Renal cortical epithelial cell (primary cell): ENCODE measurements at places on chromosomes 1 and 21. TPM values are rescaled to one million over a fixed set of nuclear protein-coding genes. Genes with fewer than 3 reads are reported as not detected.

GRCh38 chr1:157580179-157580827, 17.6 kb downstream of the FCRL4 start:
- DNase-seq, result peak; percentile 78

GRCh38 chr1:88180449-88181108, 503.5 kb upstream of the PKN2 start:
- DNase-seq, result peak; percentile 83

DNA sequence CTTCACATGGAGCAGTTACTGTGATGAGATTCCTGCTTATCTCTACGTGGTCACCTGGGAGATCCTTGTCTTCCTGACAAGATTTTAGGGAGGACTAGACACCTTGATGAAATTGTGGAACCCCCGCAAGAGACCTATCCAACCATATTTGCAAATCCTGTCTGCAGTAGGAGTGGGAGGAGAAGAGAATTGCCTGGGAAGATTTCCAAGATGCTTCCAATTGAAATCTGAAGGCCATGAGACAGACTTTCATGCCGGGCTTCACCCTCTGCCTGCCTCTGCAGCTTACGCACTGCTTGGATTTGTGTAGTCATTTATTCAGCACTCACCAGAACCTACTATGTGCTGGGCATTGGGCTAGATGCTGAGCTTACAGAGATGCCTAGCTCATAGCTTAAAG, 106.6 kb downstream of the OMA1 start:
- no peak for DNase-seq

- DNase-seq, result no peak
Observed at GRCh38 chr21:35113064-35113463, 64.0 kb upstream of the RUNX1 start.

DNA sequence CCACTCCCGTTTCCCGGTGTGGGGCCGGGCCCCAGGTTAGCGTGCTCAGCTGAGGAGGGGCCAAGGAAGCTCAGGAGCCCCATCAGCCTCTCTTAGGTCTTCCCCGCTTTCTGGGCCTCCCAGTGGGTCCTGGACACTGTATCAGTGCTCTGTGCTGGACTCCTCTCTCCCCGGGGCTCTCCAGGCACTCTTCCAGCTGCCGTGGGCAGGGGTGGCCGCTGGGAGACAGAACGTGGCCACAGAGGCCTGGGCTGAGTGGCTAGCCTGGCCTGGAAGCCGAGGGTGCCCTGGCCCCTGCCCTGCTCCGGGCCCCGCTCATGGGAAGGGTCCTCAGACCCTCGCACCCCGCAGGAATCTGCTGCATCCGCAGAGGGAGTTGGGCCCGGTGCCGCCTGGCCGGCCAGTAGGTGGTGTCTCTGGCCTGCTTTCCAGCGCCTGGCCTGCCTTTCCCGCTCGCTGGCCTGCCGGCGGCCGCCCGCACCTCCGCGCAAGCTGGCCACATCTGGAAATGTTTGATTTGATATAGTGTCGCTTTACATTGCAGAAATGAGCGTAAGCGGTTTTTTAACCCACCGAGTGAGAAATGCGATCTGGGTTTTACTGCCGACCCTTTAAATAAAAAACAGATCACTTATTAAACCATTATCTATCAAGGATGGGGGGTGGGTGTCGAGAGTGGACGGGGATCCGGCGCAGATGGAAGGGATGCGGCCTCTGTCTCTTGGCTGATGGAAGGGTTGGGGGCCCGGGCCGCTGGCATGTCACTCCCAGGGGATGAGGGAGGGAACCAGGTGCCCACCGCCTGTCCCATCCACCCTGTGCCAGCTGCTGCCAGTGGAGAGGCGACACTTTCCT, 74.4 kb upstream of the TTC34 start:
- no peak for DNase-seq

- DNase-seq, result no peak
Observed at GRCh38 chr1:15796086-15796462, 11.4 kb downstream of the UQCRHL start.

- DNase-seq, result no peak
Observed at GRCh38 chr1:208433971-208434370, 189.8 kb upstream of the PLXNA2 start.

- peak; percentile 79 for DNase-seq
Observed at GRCh38 chr1:209456878-209457277, 126.6 kb upstream of the CAMK1G start.

GRCh38 chr1:44417351-44418021, 12.4 kb downstream of the RNF220 start:
- DNase-seq, result no peak

GRCh38 chr1:47191940-47192457, 2.2 kb upstream of the PDZK1IP1 start:
- DNase-seq, result no peak

- DNase-seq, result no peak
Observed at GRCh38 chr1:230781131-230781530, 33.9 kb downstream of the CAPN9 start.

GRCh38 chr21:35601211-35601610, 459.1 kb downstream of the SETD4 start:
- no peak for DNase-seq

- no peak for DNase-seq
Observed at GRCh38 chr1:198238121-198238520, 81.3 kb downstream of the NEK7 start.

GRCh38 chr1:25137521-25138395, 94.5 kb downstream of the SYF2 start:
- DNase-seq, result no peak

The TBX15 gene
- total RNA-seq, result 0.87 and 0.89 TPM in 2 replicates

The TXLNA gene
- total RNA-seq, result 75.7 and 91.6 TPM in 2 replicates

The LCE1F gene
- total RNA-seq, result not detected in 2 replicates

The TNFRSF14 gene
- 17.6 and 19.8 TPM in 2 replicates for total RNA-seq

The ANKRD35 gene
- total RNA-seq, result 0.10 TPM in 1 of 2 replicates, not detected in the other

The DLGAP3 gene
- total RNA-seq, result 0.05 TPM in 1 of 2 replicates, not detected in the other

The QSOX1 gene
- total RNA-seq, result 132 and 199 TPM in 2 replicates

The COL24A1 gene
- under 0.01 and 0.20 TPM in 2 replicates for total RNA-seq

The PLA2G2F gene
- total RNA-seq, result 0.52 TPM in 1 of 2 replicates, not detected in the other

The EPHA8 gene
- not detected in 2 replicates for total RNA-seq
